Jurkat, Clone E6-1 (cell line): ENCODE measurements at places on chromosomes 11 and 22.

- no peak for DNase-seq
These were observed 132.1 kb upstream of the DDI1 start for GRCh38 chr11:103904324-103904667.

GRCh38 chr11:55726715-55727324 lies 46.4 kb upstream of the OR5D13 start:
- DNase-seq: no peak

GRCh38 chr11:20038972-20039371 lies 121.3 kb downstream of the DBX1 start:
- no peak for DNase-seq

- DNase-seq: peak; percentile 70
These were observed 411 bp downstream of the SIGIRR start for GRCh38 chr11:414318-414857.

GRCh38 chr11:2846056-2846455 lies 39.5 kb downstream of the CDKN1C start:
- no peak for DNase-seq

DNA sequence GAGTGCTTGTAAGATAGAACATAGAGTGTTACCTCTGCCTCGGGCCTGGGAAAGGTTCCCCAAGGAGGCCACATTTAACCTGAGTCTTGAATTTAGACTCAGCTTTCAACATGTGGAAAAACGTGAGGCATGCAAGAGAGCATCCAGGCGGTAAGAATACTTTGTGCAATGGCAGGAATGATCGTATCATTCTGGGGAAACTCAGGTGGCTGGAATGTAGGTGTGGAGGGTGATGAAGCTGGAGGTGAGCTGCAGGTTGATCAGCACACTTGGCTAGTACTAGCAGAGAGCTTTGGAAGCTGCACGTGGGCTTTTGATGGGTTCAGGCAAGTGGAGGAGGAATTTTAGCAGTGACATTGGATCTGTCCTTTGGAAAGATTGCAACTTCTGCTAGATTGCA lies 270.3 kb upstream of the RAG2 start:
- DNase-seq: no peak

DNA sequence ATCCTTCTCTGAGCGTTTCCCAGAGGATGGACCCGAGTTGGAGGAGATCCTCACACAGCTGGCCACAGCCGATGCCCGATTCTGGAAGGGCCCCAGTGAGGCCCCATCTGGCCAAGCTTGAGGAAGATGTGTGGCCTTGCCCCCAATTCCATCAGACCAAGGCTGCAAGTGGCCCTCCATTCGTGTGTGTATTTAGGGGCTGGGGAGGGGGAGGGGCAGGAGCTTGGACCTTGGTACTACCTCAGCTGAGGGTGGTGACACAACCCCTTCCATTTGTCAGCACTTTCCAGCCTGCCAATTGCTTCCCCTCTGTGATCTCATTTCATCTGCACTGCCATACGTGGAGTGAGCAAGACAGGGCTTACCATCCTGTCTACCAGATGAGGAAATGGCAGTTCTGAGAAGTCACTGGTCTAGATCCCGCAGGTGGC lies 1.3 kb upstream of the BBS1 start:
- DNase-seq: no peak

DNA sequence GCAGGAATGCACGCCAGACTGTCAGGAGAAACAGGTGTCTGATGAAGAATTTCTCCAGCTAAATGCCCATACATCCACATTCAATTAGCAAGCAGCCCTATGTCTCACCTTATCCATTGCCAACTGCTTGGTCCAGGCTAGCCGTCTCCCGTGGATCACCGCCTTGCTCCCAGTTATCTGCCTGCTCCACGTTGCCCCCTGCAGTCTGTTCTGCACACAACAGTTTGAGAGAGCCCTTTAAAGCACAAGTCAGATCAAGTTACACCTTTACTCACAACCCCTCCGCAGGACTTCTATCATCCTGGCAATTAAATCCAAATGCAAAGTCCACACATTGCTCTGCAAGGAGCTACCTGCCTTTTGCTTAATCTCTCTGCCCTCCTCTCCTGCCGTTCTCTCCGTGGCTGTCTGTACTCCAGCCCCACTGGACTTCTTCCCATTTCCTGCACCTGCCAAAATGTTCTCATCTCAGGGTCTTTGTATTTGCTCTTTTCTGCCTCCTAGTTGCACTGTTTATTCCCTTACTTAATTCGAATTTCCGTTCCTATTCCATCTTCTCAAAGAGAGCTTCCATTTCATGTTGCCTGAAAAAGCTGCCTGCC lies 185.3 kb upstream of the LARGE1 start:
- DNase-seq: peak; percentile 20

DNA sequence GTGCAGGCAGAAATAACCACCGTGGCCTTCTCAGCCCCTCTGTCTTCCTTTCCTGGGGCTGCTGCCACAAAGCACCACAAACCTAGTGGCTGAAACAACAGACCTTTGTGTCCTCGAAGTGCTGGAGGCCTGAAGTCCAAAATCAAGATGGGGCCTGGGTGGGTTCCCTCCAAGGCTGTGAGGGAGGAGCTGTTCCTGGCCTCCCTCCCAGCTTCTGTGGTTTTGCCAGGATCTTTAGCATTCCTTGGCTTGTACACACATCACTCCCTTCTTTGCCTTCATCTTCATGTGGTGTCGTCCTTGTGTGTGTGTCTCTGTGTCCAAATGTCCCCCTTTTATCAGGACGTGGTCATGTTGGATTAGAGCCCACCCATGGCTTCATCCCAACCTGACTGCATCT lies 29.0 kb upstream of the PARVG start:
- no peak for DNase-seq

DNA sequence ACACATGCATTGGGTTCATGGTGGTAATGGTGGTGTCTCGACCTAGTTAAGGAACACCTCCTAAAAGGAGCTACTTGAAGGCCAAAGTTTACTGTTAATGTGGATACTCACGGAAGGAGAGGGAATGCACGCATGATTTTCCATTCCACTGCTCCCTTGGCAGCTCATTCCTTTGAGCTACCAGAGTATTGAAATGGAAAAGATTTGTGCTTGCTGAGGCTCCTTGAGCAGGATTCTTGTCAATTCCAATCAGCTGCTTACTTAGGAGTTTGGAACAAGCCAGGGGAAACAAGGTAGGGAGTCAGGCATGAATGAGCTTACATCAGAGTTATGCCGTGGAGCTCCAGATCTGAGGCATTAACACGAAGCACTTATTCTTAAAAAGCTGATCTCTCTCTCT lies 108.8 kb downstream of the GRIA4 start:
- no peak for DNase-seq

- DNase-seq: no peak
These were observed 8.5 kb downstream of the SERHL2 start for GRCh38 chr22:42562279-42562678.

- no peak for DNase-seq
These were observed 2.5 kb downstream of the WBP2NL start for GRCh38 chr22:42001121-42001520.

DNA sequence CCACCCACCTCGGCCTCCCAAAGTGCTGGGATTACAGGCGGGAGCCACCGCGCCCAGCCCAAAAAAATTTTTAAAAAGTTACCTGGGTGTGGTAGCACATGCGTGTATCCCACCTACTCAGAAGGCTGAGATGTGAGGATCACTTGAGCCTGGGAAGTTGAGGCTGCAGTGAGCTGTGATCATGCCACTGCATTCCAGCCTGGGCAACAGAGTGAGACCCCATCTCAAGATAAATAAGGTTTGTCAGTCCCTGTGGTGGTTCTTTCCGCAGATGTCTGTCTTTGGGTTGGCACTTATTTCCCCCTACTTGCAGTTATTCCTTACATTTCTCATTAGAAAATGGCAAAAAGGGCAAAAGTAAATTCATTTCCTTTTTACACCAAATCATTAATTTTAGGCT lies 8.0 kb downstream of the MARK2 start:
- no peak for DNase-seq

- DNase-seq: no peak
These were observed 6.6 kb upstream of the CHEK1 start for GRCh38 chr11:125618383-125618782.

- DNase-seq: no peak
These were observed 12.8 kb upstream of the MRGPRD start for GRCh38 chr11:68993546-68993945.

- no peak for DNase-seq
These were observed 31.8 kb downstream of the CAPN1 start for GRCh38 chr11:65213322-65214211.

GRCh38 chr11:130715085-130715876 lies 201.0 kb downstream of the SNX19 start:
- DNase-seq: no peak

- peak; percentile 57 for DNase-seq
These were observed 9.1 kb downstream of the PRR33 start for GRCh38 chr11:1882265-1883238.

DNA sequence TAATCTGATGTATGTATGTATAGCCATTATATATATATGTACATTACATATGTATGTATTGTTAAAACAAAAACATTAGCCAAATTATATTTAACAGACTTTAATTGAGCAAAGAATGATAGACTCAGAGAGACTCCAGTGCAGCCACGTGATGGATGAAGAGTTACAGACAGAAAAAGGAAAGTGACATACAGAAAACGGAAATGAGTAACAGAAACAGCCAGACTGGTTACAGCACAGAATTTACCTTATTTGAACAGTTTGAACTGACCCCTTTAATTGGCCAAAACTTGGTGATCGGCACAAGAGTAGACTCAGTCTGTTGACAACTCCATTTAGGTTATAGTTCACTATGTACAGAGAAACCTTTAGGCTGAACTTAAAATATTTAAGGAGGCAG lies 35.0 kb downstream of the CHORDC1 start:
- DNase-seq: no peak

DNA sequence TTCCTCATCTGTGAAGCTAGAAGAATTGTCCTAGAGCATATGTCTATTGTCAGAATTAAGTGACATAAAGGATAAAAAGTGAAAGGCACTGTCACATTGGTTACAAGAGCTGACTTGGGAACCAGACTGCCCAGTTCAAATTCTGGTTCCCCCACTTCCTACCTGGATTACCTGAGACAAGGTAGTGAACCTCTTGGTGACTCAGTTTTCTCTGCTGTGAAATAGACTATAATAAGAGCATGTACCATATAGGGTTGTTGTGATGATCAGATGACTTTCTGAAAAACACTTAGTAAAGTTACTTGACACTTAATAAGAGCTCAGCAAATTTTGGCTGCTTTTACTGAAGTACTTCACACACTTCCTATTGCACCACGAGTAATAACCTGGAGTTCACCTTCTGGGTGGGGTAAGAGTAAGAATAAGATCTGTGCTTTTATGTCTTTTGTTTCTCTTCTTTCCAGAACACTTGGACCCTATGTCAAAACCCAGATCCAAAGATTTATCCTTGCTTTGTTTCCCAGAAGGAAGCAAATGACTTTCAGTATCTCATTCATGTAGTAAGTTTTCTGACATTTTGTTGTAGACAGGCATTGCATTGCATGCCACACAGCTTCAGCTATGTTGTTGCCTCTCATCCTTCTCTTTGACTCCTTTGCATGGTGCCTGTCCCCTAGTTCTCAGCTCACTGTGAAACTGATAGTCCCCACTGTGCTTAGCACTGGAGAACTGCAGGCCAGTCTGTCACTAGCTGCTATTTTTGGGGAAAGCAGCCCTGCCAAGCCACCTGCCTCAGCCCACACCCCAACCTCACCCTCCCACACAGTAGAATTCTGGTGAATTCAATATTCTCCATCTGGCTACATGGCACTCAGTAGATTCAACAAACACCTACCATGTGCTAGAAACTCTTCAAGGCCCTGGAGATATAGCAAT lies 121.8 kb upstream of the POU2AF2 start:
- DNase-seq: no peak

- no peak for DNase-seq
These were observed 108.1 kb downstream of the SOX6 start for GRCh38 chr11:16248248-16248647.

DNA sequence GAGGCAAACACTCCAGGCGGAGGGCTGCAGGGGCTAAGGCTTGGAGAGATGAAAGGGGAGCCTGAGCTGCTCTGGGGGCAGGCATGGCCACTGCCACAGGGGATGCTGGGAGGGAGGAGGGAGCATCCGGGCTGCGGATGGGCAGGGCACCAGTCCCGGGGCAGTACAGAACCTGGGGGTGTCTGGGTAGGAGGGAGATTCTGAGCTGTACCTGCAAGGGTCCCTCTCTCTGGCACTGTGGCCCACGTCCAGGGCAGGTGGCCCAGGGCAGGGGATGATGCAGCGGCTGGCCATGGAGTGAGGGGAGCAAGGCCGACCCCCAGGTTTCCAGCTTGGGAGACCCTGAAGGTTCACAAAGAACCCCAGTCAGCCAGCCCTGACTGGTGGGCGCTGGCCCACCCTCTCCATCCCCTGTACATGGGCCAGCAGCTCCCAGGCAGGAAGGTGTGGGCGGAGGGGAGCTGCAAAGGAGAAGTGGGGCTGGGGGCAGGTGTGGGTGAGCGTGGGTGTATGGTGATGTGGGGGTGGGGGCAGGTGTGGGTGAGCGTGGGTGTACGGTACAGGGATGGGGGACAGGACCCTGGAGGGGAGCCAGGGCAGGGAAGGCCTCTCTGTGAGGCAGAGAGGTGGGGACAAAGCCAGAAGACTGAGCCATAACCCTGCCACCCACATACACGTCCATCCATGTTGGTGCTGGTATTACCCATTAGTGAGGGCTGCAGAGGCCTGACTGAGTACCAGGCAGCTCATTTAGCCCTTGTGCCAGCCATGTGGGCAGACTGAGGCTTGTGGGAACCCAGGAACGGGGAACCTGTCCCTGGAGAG lies 2.2 kb upstream of the TNFRSF13C start:
- no peak for DNase-seq

- no peak for DNase-seq
These were observed 25.5 kb downstream of the NAV2 start for GRCh38 chr11:19738124-19738523.

DNA sequence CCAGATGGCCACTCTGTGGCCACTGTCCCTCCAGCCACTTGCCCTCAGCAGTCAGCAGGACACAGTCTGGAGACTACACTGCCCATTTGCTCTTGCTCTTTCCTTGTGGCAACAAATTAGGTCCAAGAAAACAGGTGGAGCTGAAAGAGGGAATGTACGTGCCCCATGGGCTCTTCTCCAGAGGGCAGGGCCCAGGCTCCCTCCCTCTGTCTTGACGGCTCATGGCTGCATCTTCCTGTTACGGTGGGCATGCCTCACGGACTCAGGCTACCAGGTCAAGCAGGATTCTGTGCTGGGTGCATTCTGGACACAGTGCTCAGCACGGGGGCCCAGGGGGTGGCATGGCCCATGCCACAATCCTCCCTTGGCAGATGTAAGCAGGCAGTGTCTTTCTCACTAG lies 71.3 kb downstream of the MED15 start:
- no peak for DNase-seq

DNA sequence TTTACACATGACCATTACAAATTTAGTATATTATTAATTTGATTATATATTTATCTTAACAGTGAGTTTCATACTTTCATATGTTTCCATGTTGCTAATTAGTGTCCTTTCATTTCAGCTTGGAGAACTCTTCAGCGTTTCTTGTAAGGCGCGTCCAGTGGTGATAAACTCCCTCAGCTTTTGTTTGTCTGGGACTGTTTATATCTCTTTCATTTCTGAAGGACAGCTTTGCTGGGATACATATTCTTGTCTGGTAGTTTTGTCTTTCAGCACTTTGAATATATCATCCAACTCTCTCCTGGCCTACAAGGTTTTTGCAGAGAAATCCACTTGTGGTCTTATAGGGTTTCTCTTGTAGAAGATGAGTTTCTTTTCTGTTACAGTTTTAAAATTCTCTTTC lies 12.4 kb downstream of the BIRC2 start:
- DNase-seq: no peak

GRCh38 chr11:88590361-88590760 lies 252.8 kb upstream of the CTSC start:
- no peak for DNase-seq
